ENCODE measurements at places on chromosomes 7 and 10.
A peak's percentile ranks its signal among the peaks of the same experiment; 100 is the strongest.

GRCh38 chr10:75430000-75430763, 1.2 kb upstream of the LRMDA start:
- no peak for ATAC-seq

DNA sequence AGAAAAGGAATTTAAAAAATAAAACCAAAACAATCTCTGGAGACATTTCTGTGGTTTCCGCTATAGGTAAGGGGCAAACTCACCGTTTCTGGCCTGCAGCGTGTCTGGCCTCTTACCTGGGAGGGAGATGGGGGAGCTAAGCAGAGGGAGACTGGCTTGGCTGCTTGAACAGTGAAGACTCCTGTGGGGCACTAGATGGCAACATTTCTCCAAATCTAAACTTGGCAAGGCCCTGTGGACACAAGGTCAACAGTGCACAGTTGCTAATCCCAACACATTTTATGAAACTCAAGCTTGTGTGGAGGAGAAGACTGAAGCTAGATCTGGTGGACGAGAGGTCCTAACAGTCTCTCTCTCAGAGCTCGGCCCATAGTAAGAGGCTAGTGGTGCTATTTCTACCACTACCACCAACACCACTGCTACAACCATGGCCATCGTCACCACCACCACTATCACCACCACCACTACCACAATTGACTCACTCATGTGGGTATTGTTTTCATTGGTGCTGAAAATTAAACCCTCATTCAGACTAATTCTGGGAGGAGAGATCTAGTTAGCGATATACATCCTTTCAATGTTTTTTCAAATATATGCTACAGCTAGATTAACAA, 28.4 kb upstream of the CDHR3 start:
- ATAC-seq = peak; percentile 54

DNA sequence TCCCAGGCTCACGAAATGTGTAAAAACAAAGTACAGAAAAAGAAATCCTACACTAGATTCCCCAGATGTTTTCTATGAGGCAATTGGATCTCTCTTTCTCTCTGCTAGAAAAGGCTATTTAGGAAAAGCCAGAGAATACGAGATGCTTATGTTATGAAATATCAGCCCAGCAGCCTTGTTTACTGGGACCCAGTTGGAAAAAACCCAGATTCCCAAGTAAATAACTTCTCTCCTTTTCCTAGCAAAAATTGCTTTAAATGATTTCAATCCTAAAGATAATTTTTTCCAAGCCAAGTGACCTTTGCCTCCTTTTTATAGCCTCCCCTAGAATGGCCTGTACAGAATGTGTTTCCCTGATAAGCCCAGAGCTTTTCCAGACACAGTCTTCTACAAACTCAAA, 199.3 kb downstream of the PLXNA4 start:
- ATAC-seq = no peak

DNA sequence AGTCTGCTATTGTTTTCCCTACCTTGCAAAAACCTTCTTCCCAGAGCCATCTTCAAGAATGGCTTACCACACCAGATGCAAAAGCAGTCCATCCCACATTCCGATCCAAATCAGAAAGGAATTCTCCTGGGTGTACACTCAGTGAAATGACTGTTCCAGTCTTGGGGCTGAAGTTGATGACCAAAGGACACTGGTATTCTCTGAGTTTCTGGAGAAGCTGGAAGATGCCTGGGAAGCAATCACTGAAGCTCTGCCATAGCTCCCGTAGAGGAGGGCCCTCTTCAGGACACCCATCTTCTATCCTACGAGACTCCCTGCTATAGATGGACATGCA, 155.7 kb downstream of the LCOR start:
- ATAC-seq = no peak

DNA sequence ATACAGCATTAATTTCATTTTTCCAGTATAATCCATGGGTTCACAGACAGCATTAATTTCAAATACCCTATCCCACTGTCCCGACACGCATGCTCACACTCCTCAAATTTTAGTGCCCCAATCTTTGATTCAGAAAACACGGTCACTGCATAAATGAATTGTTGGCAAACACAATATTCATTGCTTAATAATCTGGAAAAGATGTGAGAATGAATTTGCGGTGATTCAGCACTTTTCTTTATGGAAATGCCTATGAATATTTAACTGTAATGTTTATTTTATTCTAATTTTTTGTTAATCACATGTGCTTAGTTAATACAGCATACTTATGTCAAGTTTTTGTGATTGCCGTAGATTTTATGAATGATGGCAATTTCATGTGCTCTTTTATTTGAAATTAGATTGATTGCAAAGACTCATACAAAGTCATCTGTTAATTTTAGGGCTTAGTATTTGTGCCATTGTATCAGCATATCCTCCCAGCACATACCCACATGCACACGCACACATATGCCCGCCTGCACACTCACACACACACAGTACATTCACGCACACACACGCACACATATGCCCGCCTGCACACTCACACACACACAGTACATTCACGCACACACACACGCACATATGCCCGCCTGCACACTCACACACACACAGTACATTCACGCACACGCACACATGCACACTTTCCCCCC, 35.1 kb downstream of the MACROH2A2 start:
- ATAC-seq = no peak

- no peak for ATAC-seq
Observed at GRCh38 chr10:117311261-117311660, 64.0 kb downstream of the PDZD8 start.

DNA sequence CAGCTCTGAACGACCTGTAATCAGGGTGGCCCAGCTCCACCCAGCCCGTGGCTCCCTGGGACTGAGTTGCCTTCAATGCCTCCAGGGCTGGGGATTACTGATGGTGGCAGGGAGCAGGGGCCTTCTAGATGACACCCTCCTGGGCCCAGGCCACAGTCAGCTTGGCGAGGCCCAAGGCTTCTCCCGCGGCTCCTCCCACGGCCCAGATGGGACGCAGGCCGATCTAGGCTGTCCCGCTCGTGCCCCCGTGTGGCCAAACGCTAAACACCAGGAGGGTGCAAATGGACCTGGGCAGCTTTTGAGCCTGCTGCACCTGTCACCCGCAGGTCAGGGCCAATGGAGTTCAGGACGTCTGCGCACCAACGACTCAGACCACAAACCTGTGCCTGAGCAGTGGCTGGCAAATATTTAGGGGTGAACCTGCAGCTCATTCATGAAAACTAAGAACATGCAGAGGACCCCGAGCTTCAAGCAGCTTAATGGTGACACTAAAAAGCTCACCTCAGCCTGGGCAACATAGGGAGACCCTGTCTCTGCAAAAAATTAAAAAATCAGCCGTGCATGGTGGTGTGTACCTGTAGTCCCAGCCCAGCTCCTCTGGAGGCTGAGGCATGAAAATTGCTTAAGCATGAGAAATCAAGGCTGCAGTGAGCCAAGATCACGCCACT, 43.2 kb downstream of the ASB13 start:
- peak; percentile 97 for ATAC-seq

DNA sequence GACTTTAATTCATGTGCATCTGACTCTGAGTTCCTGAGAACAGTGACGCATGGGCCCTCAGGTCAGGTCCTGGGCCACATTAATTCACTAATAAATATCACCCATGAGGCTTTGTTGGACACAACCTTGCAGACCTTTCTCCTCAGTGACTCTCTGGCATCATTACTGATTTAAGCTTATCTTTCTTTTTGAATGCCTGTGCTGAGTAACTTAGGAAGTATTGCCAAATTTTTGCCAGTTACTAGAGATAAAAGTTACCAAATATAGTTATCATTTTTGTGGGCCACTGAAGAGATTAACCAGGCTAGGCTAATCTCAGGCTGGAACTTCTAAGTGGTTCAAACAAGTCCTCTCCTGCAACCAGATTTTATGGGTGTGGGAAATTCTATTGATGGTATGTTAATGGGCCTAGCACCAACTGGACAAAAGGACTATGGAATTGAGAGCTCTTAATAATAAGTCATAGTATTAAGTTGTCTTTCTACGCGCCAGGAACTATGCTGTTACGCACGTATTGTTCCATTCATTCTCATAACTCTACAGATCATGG, 28.8 kb upstream of the PRTFDC1 start:
- peak; percentile 78 for ATAC-seq

DNA sequence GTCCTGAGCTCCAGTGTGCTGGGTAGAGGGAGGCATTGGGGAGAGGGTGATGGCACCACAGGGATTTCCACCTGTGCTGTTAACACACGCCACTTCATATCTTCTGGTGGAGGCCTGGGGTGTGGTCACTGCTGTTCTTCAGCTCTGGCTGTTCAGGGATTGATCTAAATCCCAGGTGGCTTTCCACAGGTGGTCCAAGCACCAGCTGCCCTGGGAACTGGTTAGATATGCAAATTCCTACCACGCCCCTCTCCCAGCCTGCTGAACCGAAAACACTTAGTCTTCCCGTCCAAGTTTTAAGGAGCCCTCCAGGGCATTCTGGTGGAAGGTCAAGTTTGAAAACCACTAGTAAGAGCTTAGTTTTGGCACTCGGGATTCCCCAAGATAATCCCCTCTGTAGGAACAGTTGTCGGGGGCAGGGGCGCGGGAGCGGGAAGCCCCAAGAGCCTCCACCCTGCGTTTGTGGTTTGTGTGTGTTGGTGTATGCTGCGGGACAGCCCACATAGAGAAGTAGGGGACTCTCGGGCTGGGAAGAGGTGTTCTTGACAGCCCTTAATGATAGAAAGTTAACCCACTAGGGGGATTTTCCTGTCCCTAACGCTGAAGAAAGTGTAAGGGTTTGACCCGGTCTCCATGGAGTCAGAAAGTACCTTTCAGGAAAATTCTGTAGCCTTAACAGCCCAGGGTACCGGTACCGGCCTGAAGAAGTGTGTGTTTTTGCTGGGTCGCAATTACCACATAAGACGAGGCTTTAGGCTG, 5.1 kb downstream of the DEPP1 start:
- peak; percentile 0 for ATAC-seq

GRCh38 chr10:91298224-91298871, 77.9 kb downstream of the PCGF5 start:
- peak; percentile 85 for ATAC-seq

Data from motor neuron (in vitro differentiated cells).